ENCODE measurements at places on chromosomes 11 and 22. TPM values are rescaled to one million over a fixed set of nuclear protein-coding genes. Genes with fewer than 3 reads are reported as not detected.

MLC1 gene
- total RNA-seq, result not detected

BET1L gene
- total RNA-seq, result 13.4 TPM

LRRC74B gene
- not detected for total RNA-seq

MPPED1 gene
- not detected for total RNA-seq

MISFA gene
- total RNA-seq, result 1.0 TPM

DCHS1 gene
- 81.7 TPM for total RNA-seq
